ENCODE measurements at places on chromosomes 2 and 18.

DNA sequence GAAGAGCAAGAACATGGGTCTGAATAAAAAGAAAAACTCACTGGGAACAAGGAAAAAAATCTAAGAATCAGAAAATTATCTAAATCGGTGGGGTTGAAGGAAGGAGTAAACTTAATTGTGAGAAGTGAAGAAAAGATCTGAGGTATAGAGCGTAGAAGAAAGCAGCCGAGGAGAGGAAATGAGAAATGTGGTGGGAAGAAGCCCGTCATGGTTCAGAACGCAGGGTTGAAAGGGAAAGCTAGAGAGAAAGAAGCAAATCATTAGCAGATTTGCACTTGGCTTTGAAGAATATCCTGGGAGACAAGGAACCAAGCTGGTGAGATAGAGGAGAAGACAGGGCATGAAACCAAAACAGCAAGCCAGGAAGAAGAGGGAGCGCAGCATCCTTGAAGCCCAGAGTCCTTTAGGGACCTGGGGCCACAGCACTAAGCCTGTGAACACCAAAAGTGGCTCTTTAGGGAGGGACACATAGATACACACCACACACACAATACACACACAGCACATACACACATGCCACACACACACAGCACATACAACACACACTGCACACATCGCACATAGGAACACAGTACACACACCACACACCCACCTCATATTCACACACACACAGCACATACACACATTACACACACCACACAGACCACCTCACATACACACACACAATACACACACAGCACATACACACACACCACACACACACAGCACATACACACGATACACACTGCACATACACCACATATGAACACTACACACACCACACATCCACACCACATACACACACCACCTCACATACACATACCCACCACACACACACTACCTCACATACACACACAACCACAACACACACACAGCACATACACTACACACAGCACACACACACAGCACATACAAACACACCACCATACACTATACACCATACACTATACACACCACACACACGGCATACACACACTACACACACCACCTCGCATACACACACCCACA is 274.6 kb downstream of the ETAA1 start:
- no peak for DNase-seq

DNA sequence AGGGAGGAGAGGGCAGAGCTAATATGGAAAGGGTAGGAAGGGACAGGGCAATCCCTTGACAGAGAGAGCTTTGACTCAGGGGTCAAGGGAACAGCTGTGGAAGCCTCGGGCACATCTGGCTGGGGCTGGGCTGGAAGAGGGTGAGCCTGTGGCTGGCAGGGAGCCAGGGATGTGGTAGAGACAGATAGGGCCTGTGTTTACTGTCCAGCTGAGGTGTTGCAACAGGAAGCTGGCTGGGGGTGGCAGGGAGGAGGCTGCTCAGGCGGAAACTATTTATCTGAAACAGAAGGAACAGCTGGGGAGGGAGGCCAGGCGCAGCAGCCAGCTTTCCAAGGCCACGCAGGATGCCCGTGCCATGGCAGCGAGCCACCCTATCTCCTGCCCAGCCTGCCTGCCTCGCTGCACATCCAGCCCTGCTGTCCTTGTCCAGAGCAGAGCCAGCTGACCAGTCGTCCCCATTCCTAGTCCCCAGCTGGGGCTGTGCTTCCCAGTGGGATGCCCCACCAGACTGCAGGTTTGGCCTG is 264.7 kb downstream of the CYP26B1 start:
- DNase-seq, result no peak

GRCh38 chr2:229921892-229922448 is at the start of gene TRIP12:
Gene TRIP12 (minus strand): TSS chr2:229922009. CDS start chr2:229880079, 41,930 bp downstream.
- DNase-seq, result peak; percentile 81

- DNase-seq, result no peak
Observed at GRCh38 chr2:170360546-170361089, 182.7 kb downstream of the MYO3B start.

Data from stimulated activated CD4-positive, alpha-beta T cell treated with anti-CD3 and anti-CD28 coated beads, Interleukin-2, amount 100 ng/mL, for 48 hours (primary cell).